ENCODE measurements at places on chromosomes 3 and 15.

DNA sequence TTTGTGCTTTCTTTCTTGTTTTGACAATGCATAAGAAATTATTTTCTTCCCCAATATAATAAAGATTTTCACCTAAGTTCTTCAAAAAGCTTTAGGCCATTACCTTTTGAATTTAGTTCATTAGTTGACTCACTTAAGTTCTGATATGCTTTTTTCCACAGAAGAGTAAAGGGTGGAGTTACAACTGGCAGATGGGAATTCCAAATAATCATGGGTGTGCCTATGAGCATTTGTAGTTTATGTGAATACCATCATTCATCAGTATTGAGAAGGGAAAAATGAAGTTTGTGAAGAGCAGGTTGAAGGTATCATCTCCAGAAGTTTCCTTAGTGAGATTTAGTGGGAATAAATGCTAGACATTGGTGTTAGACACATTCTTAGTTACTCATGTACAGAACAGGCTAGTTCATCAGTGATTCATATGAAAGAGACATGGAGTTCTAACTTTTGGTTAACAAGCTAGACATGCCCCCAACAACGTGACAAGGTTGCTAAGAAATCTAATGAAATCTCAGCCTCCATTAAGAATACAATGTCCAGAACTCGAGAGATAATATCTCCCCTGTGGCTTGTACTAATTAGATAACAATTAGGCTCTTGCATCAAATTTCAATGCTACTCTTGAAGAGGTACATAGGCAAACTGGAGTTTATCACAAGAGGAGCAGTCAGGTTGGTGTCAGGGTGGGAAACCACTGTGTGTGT, 16.9 kb upstream of the ALCAM start:
- no peak for DNase-seq

DNA sequence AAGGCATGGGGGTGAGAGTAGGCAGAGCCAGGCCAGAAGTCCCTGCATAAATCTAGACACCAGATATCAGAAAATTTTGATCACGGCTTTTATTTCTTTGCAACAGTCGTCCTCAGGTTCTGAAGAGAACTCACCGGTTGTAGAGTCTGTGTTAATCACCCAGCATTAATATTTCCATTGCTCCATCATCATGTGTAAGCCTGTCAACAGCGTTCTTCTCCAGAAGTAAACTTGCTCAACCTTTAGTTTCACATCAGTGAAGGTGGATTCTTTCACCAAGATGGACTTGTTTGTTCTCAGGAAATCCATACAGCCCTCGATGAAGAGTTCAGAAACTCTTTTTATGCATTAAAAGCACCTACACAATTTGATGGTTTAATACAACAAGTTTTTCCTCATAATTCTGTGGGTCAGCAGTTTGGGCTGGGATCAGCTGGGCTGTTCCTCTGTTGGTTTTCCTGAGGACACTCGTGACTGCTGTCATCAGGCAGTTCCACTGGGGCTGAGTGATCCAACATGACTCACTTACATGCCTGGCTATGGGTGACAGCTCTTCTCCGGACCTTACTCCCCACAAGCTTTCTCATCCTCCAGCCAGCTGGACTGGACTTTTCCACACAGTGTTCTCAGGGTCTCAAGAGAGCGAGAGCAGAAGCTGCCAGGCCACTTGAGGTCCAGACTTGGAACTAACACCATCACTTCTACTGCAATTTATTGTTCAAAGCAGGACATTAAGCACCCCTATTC, 303.4 kb downstream of the ZNF621 start:
- no peak for DNase-seq

GRCh38 chr3:15215996-15216395, 9.9 kb downstream of the CAPN7 start:
- DNase-seq = no peak

DNA sequence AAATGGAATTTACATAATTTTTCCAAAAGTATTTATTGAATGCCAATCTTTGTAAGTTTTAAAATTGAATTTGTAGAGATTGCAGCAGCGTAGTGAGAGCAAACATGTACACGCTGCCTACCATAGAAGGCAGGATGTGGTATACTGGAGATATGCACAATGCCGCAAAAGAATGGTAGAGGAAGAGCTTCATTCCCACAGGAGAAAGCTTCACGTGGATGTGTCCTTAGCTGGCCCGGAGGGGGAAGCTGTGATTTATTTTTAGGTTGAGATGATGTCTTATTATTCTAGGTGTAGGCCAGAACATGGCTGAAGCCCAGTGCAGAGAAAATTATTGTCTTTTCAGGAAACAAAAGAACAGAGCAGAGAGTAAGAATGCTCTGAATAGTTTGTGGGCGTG, 743.3 kb upstream of the BCHE start:
- no peak for DNase-seq

DNA sequence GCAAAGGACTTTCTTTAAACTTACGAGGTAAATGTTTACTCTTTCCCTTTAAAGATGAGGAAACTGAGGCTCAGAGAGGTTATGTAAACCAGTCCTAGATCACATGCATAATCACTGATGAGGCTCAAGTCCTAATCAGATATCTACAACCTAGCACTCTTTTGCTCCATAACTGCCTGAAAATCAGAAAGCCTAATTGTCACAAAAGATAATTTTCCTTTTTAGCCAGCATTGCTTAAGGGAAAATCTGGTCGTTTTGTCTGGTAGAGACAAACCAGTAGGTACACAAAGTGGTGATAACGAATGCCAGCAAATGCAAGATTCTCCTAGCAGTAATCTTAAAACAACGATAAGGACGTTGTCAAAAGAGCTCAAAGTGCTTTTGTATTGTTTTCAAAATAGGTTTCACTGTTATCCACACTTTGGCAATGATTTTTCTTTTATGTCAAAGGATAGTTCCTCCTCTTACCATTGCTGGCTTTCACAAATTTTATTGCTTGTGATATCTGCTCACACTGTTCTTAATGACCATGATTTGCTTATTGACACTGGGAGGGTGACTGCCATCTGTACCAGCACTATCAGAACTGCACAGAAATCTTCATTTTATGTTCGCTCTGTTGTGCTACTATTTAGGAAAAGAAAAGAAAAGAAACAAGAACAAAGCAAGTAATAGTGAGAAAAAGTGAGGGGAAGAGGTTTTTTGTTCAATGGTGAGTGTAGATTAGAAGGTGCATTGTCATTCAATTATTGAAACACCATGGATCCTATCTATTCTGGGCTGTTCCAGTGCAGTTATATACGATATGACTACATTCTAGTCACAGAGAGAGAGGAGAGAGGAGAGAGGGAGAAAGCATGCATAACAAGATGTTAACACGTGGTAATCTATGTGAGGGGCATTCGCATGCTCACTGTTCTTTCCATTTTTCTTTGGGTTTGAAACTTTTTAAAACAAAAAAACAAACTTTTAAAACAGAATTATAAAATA, 13.7 kb downstream of the IQCH start:
- DNase-seq = no peak

- no peak for DNase-seq
Measured at GRCh38 chr3:194816748-194817591, 131.3 kb downstream of the FAM43A start.

Measured in activated CD8-positive, alpha-beta memory T cell treated with anti-CD3 and anti-CD28 coated beads, Interleukin-2, amount 10 ng/mL, durations not matched to agents 7 days and 5 days (primary cell).